NCI-H345 (cell line): ENCODE measurements at places on chromosomes 16 and 17.

DNA sequence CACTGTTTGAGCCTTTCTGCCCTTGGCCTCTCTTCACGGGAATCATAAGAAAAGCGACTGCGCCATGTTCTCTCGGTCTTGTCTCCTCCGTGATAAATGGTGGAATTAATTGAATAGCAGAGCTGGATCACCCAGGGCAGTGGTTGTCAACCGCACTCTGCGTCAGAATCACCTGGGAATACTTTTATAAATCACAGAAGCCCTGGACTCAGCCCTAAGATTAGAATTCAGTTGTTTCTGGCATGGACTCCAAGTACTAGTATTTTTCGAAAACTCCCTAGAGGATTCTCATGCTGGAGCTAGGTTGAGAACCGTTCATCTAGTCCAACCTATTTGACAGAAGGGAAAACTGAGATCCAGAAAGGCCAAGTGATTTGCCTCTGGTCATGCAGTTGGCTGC is 64.1 kb downstream of the SPACA3 start:
- DNase-seq, result no peak

- DNase-seq, result no peak
Measured at GRCh38 chr16:10765772-10766171, 22.1 kb downstream of the NUBP1 start.

GRCh38 chr17:70525961-70526360 is 356.6 kb downstream of the KCNJ2 start:
- DNase-seq, result no peak

- no peak for DNase-seq
Measured at GRCh38 chr16:61460020-61460419, 576.2 kb downstream of the CDH8 start.

DNA sequence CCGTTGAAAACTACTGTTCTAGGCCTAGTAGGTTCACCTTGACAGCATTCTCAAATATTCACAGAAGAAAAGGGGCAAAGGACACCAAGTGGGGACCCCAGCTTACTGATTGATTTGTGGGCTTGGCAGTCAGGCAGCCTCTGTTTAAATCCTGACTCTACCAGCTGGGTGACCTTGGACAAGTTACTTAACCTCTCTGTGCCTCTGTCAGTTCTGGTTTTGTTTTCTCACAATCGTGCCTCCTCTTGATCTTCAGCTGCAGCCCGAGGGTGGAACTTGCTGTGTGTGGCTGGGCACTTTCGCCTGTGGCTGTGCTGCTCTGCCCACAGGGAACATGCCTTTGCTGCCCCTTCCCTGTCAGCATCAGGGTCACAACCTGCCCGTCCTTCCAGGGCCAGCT is 17.8 kb downstream of the RAP1GAP2 start:
- DNase-seq, result no peak

DNA sequence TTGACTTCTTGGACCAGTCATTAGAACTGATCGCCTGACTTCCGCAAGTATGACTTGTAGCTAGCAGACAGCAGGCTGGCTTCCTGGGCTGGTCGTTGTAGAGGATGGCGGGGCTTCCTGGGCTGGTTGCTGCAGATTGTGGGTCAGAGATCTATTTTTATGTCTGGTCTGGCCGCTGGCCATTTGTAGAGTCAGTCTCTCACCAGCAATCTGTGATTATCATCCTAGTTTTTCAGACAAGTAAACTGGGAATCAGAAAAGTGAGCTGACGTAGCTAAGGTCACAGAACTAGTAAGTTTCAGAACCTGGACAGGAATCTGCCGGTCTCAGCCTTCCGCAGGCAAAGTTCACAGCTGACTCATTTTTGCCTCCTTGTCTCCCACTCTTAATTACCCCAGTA is 19.1 kb downstream of the GPR142 start:
- DNase-seq, result no peak

DNA sequence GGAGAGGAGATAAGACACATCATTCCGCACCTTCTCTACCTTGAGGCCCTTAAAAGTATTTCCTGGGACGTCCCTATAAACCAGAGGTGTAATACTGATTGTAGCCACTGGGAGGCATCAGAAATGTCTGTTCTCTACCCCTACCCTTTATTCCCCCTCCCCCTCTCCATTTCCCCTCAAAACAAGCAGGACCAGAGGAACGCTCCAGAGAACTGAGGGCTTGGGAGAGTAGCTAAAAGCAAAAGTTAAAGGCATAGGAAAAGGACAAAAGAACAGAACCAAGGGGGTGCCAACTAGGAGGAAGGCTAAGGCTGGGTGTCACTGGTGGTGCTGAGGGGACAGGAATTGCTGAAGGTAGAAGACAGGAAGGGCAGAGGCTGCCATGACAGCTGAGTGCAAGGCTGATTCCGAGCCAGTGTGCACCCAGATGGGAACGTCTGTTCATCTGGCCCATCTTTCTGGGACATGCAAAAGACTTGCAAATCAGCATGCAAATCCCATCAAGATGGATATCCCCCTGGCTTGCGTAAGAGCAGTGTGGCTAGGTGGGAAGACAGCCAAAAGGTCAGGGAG is 6.7 kb downstream of the CAMTA2 start:
- DNase-seq, result peak; percentile 27

- DNase-seq, result no peak
Measured at GRCh38 chr16:17354141-17354601, 116.6 kb downstream of the XYLT1 start.

DNA sequence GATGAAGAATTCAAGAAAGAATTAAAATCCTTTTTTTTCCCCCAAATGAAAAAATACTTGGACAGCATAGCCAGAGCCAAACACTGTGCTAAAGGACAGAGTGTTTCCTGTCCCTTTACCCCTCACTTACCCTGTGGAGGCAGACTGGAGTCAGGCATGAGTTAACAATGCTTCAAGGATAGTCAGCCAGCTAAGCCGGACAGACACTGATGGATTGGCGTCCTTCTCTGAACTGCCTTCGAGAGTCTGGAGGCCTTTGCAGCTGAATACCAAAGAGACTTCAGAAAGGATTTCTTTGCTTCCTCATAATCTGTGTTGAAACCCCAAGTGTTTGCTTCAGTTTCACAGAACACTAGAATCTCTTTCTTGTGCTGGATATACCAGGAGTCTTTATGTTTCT is 4.6 kb downstream of the METTL9 start:
- DNase-seq, result no peak

- no peak for DNase-seq
Measured at GRCh38 chr17:27733773-27734172, 66.6 kb downstream of the NOS2 start.

- no peak for DNase-seq
Measured at GRCh38 chr16:52512297-52512987, 34.5 kb downstream of the TOX3 start.

GRCh38 chr17:3729881-3730280 is 6.2 kb downstream of the HASPIN start:
- no peak for DNase-seq

DNA sequence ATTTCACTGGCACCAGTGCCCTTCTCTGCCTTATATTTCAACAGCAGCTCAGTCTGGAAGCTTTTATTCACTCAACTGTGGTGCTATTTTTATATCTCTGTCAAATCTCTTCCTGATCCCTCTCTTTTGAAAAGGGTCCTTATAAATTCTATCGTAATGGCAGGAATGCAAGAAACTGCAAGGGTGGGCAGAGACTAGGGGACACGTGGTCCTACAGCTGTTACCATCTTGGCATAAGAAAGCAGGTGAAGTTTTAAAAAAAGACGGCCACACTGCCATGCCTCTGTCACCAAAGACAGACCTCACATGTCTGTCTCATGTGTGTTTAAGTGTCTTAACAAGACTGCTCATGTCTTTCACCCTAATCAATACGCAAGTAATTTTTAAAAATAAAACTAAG is 368.4 kb upstream of the CDH11 start:
- no peak for DNase-seq

DNA sequence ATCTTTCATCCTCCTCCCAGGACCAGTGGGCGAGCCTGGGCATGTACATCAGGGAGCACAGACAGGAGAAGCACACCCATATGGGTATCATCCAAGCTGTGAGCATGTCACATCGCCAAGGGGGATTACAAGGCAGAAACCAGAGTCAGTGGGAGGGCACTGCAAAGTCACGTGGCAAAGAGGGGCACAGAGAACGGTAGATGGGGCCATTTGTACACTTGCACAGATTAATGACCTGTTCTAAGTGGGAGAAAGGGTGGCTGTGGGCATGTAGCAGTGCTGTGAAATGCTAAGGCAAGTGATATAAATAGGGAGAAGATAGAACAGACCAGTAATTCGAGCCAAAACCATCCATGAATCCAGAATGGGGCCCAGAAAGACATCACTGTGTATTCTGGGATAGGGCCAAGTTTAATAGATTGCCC is 265.0 kb downstream of the CPPED1 start:
- peak; percentile 89 for DNase-seq

GRCh38 chr17:82013772-82014321 is 8.8 kb downstream of the CENPX start:
- no peak for DNase-seq

DNA sequence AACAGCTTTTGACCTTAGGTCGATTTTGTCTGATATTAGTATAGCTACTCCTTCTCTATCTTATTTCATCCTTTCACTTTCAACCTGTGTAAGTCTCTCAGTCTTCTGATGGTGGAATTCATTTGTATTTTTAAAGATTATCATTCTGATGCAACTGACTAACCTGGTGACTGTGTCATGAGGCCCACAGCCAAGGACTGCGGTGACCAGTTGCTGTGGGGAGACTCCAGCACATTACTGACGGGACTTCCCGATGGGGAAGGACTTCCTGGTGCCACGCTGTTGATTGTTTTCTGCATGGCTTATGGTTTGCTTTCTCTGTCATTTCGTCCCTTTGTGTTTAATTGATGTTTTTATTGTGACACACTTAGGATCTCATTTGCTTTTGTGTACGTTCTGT is 34.2 kb downstream of the RMI2 start:
- DNase-seq, result no peak

DNA sequence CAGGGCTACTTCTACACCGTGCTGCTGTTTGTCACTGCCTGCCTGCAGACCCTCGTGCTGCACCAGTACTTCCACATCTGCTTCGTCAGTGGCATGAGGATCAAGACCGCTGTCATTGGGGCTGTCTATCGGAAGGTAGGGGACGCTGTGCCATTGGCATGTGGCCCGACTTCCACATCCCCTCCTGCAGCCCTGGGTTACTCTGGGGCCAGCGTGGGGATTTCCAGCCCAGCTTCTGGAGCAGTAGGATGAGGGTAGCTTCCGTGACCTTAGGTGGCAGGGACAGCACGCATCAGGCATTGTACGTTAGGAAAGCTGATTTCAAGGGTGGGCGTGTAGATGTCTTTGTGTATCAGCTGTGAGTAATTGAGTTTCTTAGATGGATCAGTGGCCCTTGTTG is 96.5 kb downstream of the ABCC1 start:
- DNase-seq, result no peak

DNA sequence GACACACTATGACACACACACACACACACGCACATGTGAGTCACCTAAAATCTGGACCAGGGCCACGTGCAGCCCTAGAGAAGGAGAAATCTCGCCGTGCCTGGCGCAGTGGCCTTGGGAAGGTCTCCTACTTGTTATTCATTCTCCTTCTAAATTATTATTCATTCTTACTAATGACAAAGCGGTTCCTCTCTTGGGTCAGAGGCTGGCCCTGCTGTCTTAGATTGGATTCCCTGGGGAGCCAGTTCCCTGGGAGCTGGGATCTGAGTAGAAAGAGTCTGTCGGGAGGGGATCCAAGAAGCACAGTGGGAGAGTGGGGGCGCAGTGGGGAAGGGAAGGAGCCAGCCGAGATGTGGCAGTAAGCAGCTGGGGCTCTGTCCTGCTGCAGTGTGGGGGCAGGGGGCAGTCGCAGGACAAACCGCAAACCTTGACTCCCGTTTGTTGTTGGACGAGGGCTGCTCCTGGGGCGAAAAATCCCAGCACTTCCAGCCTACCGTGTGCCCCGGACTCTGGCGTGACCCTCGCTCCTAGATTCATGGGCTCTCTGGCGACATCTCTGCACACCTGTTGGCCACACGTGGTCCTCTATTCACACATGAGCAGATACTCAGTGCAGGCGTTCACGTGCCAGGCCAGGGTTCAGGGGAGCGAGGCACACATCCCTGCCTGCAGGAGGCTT is 18.7 kb upstream of the JPH3 start:
- DNase-seq, result no peak

DNA sequence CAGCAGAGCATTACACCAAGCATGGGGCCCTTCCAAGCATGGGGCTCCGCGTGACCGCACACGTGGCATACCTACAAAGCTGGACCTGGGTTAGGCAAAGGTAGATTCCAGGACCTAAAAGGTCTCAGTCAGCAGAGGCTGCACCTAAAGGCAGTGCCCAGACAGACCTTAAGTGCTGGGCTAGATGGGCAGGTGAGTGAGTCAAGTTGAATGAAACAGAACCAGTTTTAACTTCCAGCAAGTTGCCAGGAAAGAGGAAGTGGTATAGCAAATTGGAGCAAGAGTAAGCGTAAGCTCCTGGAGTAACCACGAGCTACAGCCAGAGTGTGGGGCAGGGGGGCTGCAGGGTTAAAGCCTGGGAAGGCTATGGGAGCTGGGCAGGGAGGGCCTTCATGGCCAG is 49.5 kb downstream of the SRCIN1 start:
- no peak for DNase-seq

DNA sequence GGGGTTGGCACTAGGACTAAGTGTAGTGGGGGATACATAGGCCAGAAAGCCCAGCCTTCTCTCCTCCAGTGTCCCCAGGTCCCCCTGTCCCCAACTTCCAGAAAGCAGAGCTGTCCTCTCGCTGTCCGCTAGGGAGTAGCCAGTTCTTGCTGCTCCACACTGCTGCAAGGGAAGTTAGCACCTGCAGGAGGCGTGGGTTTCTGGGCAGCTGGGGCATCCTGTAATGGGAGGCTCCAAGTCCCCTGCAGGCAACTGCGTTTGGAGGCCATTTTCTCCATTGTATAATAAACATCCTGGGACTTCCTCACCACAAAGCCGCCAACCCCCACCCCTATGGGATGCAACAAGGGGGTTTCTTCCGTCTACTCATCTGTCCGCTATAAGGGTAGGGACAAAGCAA is 1.7 kb downstream of the RPRML start:
- peak; percentile 39 for DNase-seq

DNA sequence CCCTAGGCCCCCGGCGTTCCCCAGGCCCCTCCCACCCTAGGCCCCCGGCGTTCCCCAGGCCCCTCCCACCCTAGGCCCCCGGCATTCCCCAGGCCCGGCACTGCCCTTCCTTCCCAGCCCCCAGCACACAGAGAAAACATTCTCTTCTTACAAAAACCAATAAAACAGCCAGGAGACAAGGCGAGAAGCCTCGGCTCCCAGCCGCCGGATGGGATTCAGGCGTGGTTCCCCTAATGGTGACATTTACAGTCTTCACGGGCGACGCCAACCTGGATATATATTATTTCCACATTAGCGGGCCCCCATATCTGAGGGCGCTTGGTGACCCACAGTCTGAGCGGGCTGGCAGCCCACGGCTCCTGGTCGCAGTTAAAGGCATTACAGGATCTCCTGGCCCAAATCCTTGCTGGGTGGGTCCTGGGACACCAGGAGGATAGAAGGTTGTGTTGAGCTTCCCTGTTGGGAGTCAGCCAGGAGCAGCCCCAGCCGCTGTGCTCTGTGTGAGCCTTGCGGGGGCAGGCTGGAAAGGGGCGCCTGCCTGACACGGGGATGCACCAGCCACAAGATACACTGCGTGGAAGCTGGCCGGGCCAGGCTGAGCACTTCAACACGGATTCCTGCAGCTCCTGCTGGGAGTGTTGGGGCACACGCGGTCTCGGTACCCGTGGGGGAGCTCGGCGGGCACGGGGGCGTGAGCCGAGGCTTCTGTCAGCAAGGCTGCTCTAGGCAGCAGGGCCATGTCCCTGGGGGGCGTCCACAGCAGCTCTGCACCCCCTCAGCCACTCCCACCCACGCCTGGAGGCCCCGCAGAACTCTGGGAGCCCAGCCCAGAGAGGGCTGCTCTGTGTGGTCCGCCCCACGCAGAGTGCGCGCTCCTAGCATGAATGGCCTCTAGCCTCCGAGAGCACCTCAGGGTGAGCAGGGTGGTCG is 83.7 kb downstream of the LMF1 start:
- DNase-seq, result no peak

- no peak for DNase-seq
Measured at GRCh38 chr16:84247844-84248243, 8.0 kb upstream of the KCNG4 start.
